ENCODE measurements at places on chromosomes 7 and 10.

GRCh38 chr7:45028920-45029344, 28.9 kb downstream of the CCM2 start:
- DNase-seq, result no peak

DNA sequence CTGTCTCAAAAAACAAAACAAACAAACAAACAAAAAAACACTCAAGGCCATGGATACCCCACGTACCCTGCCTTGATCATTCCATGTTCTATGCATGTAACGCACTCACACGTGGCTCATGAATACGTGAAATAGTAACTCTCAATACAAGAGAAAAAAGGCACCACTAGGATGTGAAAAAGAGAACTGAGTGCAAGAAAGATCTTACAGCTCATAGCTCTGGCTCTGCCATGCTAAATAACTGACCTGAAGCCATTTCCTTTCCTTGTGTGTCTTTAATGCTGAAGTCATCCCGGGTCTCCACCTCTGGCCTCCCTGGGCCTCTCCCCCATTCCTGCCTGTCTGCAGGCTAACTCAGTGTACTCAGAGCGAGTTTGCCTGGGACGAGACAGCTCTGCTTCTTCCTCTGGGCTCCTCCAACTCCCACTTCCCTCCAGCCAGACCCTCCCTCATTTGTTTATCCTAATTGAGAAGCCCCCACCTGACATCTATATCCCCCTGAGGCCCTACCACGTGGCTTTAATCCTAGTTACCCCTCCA, 117.3 kb downstream of the PRPF18 start:
- no peak for DNase-seq

- DNase-seq, result no peak
These were observed 47.4 kb downstream of the LRRC4 start for GRCh38 chr7:127983804-127984332.

GRCh38 chr10:80051993-80052392, 26.5 kb upstream of the TMEM254 start:
- DNase-seq, result no peak

- no peak for DNase-seq
These were observed 145.9 kb downstream of the SH3PXD2A start for GRCh38 chr10:103709341-103709920.

DNA sequence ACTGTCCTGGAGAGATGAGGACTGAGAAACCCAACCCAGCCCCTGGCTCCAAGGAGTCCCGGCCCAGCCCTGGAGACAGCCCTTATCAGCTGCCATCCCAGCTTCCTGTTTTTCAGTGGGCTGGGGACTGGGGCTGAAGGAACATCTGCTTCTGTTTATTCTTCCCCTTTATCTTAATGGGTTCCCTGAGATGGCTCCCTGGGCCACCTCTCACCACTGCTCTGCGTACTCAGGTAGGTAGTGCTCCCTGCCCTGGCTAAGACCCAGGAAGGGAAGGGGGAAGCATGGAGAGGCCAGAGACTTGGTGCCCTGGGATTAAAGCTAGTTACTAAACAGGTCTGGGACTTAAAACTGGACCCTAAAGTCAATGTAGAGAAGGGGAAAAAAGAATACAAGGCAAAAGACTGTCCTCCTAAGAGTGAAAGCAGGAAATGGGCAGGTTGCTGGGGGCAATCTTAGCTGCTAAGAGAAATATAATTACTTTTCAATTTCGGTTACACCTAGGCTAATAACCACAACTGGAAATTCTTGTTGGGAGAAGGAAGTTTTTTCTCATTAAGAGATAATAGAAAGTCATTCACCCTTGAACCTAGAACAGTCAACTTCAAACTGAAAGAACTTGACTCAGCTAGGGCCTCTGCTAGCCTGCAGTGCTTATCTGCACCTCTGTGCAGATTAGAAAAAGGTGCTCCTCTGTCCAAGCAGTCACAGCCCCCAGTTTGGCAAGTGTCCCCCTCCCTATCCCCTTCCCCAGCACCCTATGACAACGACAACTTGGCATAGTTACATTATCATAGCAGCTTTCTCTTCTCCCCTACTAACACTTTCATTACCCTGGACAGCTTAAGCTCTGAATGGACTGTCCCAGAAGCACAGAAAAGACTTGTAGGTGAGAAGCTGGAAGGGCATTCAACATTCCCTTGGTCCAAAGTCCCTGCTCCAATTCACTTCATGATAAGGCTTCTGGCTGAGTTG, 65.6 kb upstream of the KDM7A start:
- no peak for DNase-seq

DNA sequence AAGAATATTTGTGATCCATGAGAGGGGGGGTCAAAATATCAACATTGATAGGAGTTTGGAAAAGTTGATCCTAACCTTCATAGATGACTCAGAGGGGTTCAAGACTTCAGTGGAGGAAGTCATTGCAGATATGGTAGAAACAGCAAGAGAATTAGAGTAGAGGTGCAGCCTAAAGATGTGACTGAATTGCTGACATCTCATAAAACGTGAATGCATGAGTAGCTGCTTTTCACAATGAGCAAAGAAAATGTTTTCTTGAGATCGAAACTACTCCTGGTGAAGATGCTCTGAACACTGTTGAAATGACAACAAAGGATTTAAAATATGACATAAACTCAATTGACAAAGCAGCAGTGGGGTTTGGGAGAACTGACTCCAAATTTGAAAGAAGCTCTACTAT, 700.7 kb upstream of the FZD8 start:
- no peak for DNase-seq

DNA sequence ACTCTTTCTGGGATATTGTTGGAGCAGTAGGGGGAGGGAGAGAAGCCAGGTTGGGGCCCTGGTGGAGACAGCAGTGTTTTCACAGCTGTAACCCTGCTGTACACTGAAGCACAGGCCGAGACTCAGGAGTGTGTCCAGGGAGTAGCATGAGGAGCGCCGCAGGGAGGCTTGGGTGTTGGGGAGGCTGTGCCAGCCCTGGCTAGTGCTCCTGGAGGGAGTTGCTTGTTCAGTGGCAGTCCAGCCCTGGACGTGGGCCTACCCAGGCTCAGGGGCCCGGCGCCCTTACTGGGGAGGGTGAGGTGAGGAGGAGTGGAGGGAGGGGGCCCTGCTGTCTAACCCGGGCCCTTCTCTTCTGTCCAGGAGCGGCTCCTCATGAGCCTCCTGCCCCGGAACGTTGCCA, 35.9 kb downstream of the ADCY1 start:
- DNase-seq, result no peak

DNA sequence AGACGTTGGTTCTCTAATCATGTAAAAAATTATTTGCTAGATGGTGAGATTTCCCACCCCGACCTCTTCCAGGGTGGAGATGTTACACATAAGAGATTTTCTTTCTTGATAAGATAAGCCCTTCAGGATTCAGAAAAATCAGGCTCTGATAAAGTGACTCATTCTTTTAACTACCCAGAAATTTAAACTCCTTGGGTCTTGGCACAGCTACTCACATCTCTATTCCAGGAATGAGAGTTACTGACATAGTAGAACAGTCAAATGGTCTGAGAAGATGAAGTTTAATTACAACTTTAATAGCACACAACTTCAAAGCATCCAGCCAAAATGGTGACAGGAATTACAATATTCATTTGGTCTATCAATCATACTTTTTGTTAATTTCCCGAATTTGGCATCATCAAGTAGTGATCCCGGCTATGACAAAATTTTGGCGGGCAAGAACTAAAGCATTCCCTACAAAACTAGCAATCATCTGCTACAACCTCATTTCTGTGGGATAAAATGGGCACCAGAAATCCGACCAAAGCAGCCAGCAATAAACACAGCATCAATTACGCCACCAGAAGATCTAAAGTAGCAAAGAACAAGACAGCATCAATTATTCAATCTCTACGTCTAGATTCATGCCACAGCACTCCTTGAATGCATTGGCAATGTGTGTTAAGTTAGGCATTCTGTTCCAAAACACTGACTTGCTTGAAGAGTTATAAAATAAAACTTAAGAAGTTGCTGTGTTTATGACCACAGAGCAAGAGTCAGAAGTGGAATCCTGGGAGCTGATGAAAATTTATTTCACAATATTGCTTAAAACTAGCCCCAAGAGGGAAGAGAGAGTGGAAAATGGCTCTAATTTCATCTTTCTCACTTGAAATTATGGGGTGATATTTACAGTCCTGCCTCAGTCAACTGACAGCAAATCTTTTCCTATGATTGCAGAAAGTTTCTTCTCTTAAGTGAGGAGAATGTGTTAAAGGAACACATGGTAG, 565.7 kb upstream of the ANKRD30A start:
- no peak for DNase-seq

- DNase-seq, result no peak
These were observed 277.6 kb downstream of the ELFN1 start for GRCh38 chr7:1947586-1948217.

DNA sequence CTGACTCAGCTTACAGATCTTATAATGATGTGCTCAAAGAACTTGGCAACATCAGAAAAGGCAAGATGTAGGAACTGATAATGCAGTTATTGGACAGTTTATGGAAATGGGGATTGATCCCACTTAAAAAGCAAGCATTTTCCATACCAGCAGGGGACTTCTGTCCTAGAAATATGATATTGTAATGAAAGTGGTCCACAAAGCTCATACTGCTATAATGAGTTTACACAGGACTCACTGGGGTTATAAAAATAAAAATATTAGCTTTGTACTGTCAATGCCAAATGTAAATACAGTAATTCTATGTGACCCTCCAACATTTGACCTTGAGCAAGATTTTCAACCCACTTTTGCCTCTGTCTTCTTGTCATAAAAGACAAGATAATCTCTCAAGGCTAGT, 145.5 kb upstream of the SEM1 start:
- DNase-seq, result no peak

GRCh38 chr10:100883312-100883821, 29.4 kb upstream of the SLF2 start:
- DNase-seq, result no peak

DNA sequence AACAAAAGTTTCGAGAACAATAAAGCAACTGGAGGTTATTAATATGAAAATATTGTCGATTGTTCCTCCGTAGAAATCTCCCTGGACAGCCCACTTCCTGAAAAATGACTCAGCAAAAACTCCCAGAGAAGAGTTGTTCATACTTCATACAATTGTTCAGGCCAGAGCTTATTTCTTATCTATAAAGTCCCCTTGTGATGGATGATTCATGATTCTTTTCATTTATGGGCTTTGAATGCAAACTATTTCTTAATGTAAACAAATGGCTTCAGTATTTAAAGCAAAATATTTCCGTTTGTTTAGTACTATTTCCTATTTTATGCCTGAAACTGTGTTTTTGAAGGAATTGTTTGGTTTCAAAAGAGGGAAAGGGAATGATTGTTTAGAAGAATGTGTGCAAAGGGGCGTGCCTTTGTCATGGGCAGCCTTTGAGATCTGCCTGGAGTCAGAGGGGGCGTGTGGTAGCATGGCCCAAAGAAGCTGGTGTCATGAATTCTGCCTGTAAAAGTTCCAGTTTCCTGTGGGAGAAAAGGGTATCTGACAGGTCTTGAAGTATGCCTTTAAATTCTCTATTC, 26.2 kb upstream of the EXOC6 start:
- DNase-seq, result no peak

DNA sequence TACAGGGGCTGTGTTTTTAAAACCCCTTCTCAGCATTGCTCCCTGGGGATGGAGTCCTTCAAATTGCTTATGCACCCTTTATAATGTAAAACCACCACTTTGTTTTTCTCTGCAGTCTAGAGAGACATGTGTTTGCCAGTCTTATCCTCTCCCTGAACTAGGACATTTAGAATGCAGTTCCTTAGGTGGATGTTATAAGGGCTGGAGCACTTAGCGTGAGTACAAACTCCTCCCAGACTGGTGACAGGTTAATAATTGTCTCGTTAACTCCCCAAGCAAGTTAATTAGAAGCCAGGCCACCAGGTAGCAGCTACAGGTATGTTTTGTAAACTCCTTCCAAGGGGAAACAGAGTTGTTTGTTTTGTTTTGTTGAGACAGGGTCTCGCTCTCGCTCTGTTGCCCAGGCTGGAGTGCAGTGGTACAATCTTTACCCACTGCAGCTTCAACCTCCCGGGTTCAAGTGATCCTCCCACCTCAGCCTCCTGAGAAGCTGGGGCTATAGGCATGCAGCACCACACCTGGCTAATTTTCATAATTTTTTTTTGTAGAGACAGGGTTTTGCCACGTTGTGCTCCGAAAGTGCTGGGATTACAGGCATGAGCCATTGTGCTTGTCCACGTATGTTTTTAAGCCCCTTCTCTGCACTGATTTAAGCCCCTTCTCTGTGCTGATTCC, 100.2 kb downstream of the FAM107B start:
- DNase-seq, result no peak

DNA sequence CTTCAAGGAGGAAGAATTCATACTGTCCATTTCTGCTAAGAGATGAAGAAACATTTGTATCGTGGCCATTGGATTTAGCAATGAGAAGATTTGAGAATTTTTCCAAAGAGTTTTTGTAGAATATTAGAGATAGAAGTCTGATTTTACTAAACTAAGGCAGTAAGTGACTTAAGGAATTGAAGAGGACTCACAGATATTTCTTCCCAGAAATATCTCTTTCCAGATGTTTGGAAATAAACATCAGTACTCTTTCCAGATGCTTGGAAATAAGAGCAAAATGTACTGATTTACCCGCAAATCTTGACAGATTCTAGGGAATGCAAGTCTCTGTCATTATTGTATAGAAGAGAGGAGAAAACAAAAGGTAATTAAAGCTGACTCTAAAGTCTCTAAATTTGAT, 91.3 kb downstream of the IMMP2L start:
- DNase-seq, result no peak

DNA sequence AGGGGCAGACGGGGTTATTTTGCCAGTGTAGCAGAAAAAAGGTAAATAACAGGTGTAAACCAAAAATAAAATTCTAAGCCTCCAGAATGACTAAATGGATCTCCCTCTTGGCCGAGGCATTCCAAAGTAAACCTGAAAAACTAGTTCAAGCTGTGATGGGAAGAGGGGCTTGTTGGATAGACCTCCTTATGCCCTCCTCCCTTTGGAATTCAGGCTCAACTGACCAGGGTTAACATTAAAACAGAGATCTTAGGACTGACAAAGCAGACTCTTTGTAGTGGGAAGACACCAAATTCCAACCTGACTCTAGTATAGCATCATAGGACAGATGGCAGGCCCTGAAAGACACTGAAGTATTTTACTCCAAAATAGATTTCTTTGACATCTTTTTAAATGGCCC, 113.8 kb upstream of the ITGB1 start:
- no peak for DNase-seq

GRCh38 chr10:122342293-122343134, 32.0 kb upstream of the PLEKHA1 start:
- no peak for DNase-seq

DNA sequence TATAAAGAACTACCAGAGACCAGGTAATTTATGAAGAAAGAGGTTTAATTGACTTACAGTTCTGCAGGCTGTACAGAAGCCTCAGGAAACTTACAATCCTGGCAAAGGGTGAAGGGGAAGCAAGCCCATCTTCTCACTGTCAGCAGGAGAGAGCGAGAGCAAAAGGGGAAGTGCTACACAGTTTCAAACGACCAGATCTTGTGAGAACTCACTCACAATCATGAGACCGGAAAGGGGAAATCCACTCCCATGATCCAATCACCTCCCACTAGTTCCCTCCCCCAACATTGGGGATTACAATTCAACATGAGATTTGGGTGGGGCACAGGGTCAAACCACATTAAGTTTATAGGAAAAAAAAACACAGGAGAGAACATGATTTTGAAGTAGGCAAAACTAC, 222.1 kb upstream of the SHH start:
- DNase-seq, result no peak

Measured in esophagus squamous epithelium (tissue), 5 donors.